ENCODE measurements at places on chromosomes 11 and 22.

DNA sequence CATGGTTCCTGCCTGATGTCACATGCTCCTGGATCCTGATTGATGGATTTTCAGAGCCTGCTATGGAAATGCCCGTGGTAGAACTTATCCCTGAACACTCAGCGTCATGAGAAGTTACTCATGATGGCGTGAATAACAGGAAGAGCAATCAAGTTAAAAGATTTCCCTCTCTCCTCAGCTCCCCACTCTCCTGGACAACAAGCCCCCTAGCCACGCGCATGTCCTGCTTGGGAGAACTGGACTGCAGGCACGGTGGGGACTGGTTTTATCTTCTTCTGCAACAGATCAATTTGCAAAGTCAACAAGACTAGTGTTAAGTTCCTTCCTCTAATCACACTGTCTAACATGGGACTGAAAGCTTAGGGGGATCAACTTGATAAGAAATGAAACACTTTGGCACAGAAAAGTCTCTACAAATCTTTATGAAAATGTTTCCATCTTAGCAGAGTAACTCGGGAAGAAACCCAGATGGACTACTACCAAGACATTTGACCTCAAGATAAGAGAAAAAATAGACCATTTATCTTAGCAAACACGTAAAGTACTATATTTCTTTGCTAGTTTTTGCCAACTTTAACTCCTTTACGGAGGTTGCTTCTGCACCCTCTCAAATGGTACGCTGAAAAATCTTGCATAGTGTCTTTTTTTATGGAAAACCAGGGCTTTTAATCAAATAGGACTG, 27.6 kb downstream of the POU2AF1 start:
- DNase-seq, result no peak

DNA sequence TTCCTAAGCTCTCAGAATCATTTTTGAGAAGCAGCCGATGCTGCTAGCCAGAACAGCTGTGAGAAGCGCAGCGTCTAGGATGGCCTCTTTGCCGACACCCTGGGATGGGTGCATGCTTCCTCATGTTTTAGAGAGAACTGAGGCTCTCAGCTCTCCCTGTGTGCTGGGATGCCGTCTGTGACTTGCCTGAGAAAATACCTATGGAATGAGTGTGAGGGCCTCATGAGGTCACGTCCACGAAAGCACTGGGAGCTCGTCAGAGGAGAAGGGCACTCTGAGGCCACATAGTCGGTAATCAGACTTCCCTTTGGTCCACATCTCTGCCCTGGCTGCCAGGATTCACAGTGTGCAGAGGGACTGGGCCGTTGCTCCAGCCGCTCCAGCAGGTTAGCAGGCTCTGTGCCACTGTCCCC, 54.7 kb downstream of the MICAL3 start:
- DNase-seq, result no peak

GRCh38 chr22:34814260-34815025, 251.5 kb upstream of the ISX start:
- DNase-seq, result no peak

DNA sequence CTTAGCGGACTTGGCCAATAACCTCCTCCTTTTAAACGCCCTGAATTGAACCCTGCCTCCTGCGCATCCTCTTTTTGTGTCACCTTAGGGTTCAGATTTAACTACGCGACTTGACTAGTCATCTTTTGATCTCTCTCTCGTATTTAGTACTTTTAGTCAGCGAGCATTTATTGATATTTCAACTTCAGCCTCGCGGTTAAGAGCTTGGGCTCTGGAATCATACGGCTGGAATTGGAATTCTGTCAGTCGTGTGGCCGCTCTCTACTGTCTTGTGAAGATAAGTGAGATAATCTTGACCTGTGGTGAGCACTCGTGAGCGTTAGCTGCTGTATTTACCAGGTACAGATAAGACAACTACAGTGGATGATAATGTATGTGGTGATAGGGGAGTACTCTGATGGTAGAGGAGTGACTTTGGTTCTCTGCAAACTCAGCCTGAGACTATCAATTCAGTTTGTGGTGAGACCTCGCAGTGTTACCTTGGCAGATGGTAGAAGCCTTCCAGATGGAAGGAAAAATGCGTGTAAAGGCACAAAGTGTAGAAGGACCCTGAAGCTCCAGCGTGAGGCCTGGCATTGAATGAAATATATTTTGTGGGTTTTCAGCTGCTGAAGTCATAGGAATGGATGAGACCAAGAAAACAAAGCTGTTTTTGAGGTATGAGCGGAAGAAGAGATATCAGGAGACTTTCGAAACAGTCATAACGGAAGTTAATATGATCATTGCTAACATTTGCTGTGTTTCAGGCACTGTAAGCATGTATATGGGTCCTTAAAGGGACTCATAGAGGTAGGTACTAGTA, 682 bp downstream of the ATM start:
- no peak for DNase-seq

DNA sequence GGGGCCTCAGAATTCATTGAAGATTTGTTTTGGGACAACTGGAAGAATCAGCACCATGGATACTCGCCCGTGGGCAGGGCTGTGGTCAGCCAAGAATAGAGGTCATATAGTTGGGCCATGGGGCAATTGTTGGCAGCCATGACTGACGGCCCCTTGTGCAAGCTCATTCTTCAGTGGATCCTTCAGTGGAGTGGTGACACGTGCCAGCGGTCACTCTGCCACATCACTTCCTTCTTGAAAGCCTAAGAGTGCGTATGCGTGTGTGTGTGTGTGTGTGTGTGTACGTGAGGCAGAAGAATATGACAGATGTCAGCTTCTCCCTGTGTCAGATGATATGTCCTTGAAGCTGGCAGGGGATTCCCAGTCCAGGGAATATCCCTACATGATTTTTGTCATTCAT, 1.8 kb upstream of the IL18BP start:
- no peak for DNase-seq

GRCh38 chr11:128964463-128964930, 21.8 kb upstream of the TP53AIP1 start:
- no peak for DNase-seq

- DNase-seq, result no peak
Observed at GRCh38 chr11:129273944-129274711, 82.0 kb upstream of the ARHGAP32 start.

DNA sequence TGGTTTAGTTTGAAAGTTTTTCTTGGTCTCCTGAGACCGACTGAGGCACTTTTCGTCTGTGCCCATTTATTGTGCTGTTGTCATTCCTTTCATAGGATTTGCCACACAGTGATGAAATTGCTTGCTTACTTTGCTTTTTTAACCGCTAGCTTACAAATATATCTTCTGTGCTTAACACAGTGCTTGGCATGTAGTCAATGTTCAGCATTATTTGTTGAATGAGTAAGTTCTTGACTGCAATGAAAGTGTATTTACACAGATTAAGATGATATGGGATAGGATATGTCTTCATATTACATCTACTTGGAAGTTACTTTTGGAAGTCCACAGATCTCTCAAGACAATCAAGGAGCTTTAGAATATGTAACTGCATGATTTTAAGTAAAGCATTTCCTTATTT, 91.2 kb downstream of the GRIA4 start:
- no peak for DNase-seq

DNA sequence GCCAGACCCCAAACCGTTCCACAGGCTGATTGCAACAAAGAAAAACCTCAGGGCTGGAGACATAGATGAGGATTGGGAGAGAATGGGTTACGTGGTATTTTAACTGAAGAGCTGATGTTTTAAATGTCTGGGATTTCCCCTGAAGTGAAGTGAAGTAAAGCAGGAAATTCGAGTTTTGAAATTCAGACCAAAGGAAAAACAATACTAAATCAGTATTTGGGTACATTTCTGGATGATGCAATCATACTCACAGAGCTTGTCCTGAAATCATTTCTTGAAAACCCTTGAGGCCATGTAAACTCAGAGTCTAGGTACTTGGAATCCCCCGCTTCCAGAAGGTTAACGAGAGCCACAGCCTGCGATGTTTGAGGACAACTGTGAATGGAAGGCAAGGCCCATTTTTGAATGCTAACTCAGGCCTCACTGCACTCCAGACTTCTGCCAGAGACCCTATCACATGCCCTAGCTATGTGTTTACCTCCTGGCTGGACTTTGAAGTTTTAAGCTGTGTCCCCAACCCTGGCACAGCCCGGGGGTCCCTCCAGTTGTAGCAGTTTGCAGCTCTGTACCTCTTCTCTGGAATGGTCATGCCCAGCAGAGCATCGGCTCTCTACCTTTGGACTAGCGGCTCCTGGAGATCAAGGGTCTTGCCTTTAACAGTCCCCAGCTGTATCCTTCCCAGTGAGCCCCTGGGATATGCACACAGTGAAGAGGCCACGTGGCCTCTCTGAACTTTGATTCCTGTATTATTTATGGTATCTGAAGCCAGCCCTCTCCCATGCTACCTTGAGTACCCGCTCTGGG, 5.4 kb upstream of the FTH1 start:
- no peak for DNase-seq

- no peak for DNase-seq
Observed at GRCh38 chr11:122711831-122712381, 56.4 kb downstream of the UBASH3B start.

GRCh38 chr22:30270832-30271231, 4.2 kb upstream of the OSM start:
- no peak for DNase-seq

- no peak for DNase-seq
Observed at GRCh38 chr11:32529994-32530588, 53.5 kb upstream of the EIF3M start.

DNA sequence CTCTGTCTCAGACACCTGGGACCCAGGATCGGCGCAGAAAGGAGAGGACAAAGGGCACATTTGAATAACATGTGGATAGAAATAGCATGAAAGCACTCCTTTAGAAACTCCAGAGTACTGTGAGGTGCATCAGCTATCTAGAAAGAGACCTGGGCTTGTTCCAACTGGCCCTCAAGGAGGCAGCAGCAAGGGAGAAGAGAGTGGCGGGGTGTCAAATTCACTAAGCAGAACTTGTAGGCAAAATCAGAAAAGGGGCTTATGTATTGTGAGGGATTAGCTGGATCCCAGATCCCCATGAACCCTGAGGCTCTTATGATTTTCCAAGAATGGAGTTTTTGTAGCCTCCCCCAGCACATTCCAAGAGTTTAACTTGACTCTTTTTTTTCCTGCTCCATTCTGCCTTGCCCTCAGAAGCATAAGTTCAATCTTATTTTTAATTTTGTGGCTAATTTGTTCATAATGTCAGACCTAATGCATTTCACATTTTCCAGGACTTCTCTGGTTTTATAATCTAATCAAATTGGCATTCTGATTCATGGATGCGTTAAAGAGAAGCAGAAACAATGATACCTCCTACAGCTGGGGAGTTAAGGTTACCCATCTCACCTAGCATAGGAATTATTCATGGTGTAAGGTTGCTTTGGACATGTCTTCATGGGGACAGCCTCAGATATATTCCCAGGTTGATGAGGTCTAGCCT, 33.6 kb downstream of the USH1C start:
- DNase-seq, result no peak

- peak; percentile 79 for DNase-seq
Observed at GRCh38 chr11:119421941-119422808, 797 bp downstream of the THY1 start.

DNA sequence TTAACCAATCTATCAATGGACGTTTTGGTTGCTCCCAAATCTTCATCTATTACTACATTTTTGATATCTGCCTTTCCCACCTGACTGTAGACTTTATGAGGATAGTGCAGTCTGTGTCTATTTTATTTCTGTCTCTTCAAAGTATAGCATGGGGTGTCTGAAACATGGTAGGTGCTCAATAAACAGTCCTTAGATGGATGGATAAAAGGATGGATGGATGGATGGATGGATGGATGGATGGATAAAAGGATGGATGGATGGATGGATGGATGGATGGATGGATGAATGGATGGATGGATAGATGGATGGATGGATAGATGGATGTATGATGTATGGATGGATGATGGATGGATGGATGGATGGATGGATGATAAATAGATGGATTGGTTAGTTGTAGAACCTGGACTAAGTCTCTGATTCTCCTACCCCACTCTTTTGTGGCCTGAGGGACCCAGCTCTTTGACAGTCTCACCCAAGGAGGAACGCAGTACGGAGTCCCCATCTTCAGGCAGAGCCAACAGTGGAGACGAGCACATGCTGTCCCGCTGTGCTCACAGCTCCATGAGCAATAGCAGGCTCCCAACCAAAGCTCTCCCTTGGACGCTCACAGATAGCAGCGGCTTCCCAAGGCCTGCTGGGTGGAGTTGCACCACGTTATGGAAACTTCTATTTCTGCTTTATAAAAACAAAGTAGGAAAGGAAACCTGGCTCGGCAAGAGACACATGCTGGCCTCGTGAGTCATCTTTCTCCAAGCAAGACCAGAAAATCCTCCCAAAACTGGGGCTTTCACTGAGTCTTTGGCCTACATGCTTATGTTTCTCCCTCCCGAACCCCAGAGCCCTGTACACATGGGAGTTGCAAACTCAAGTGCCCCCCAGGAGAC, 448.0 kb downstream of the MIAT start:
- DNase-seq, result no peak

DNA sequence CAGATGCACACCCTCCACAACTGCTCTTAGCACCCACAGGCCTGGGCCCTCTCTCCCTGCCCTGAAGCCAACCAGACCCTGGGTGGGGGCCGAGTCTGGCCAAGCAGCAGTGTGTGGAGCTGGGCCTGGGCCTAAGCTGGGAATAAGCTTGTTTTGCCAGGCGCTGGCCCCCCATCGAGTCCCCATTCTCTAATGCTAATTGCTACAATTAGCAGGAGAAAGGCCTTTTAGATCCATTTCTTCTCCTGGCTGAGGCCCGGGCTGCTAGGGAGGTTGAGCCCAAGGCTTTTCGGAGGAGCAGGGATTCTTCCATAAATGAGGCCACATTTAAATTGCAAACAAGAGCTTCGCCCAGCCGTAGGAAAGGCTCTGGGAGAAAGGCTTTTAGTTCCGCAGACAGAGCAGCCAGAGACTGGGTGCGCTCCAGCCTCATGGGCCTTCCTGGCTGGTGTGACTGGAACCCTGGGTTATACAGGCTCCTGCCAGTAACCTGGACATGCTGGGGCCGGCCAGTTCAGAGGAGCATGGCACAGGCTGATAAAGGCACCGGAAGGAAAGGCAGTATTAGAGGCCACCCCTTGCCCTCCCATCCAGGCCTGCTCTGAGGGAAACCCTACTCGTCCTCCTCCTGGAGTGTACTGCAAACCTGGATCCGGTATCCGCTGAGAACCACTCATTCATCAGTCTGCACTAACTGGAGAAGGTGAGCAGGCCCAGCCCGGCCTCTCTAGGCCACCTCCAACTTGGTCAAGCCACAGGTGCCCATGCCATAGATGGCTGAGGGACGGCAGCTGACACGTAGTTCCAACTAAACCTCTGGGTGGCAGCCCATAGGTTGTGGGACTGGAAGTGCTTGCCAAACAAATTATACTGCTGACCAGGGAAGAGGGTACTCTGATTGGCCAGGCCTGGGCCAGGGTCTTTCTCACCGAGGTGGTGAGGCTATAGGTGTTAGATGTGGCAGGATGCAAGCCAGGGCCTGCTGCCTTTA, 6.2 kb downstream of the KCNQ1OT1 start:
- peak; percentile 43 for DNase-seq

All from right forelimb (tissue), 1 donor.